ENCODE measurements at places on chromosomes 6 and 20. TPM values are rescaled to one million over a fixed set of nuclear protein-coding genes. Genes with fewer than 3 reads are reported as not detected.

CST4 gene
- total RNA-seq: not detected

FLOT1 gene
- total RNA-seq: 32.6 TPM

MSH5 gene
- total RNA-seq: 9.1 TPM

ADGRF1 gene
- total RNA-seq: 0.10 TPM

- no peak for DNase-seq
Observed at GRCh38 chr6:106477146-106477545, 116.6 kb downstream of the CRYBG1 start.

GRCh38 chr20:25500880-25501351 is 84.4 kb downstream of the NINL start:
- no peak for DNase-seq

DNA sequence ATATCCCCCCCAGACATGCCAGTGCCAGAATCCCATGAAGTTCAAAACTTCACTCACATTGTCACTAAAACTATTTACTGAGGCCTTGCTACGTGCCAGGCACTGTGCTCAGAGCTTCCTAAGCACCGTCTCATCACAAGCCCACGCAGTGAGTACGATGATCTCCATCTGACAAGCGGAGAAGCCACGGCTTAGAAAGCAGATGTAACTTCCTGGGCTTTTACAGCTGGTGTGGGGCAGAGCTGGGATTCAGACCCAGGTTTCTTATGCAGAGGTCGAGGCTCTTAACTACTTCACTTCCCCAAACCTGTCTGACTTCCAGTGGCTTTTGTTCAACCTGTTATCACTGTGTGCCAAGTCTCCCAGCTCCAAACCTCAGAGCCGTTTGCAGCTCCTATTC is 8.3 kb downstream of the MDGA1 start:
- DNase-seq: no peak

Measured in skin of body (tissue), 3 donors.